ENCODE measurements at places on chromosomes 3 and 15.

GRCh38 chr3:123371859-123372685 lies 76.8 kb downstream of the ADCY5 start:
- DNase-seq = no peak

- no peak for DNase-seq
These were observed 22.4 kb upstream of the SRP14 start for GRCh38 chr15:40061212-40061901.

GRCh38 chr3:56302417-56302816 lies 165.8 kb downstream of the ERC2 start:
- DNase-seq = no peak

DNA sequence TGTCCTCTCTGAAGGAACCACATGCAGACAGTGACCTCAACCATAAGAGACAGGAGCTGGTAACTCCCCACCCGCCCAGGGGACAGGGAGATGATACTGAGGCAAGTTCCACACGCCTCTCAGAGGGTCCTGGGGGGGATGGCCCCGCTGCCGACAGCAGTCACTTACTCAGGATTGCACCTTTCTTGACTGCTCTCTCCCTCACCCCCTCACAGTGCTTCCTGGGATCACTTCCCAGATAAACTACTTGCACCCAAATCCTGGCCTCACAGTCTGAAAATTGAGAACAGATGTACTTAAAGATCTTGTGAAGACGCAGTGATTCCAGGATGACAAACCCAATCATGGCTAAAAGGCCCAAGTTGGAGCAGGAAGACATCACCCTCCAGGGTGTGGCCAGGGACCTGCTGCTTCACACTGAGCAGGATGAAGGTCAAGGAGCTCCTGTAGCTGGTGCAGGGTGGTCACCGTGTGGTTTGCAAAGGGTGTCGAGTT lies 207.6 kb downstream of the ADAMTS17 start:
- no peak for DNase-seq

- DNase-seq = no peak
These were observed 400.9 kb upstream of the ATP11B start for GRCh38 chr3:182392182-182392937.

- no peak for DNase-seq
These were observed 80.0 kb upstream of the RORA start for GRCh38 chr15:61309031-61309511.

- no peak for DNase-seq
These were observed 11.2 kb downstream of the ATP8B4 start for GRCh38 chr15:50107591-50108408.

DNA sequence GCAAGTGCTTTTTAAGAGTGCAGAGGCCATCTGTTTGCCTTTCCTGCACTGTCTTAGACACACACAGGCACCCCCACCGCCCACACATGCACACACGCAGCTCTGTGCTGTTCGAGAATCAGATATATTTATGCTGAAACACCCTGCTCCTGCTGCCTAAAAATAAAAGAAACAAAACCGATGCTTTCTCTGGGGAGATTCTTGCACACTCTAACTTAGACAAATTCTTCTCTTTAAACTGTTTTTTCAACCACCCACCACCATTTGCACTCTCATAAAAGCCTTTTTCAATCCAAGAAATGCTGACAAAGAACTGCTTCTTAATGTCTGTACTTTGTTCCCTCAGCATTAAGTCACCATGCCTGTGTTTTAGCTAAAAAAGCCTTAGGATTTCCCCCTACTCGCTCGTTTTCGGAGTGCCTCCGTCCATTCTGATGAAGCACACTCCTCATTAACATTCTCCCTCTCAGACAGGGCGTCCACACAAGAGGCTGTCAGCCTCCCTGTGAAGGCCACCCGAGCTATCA lies 26.2 kb downstream of the SLC12A8 start:
- peak; percentile 49 for DNase-seq

GRCh38 chr3:13260259-13261103 lies 159.6 kb downstream of the NUP210 start:
- DNase-seq = no peak

DNA sequence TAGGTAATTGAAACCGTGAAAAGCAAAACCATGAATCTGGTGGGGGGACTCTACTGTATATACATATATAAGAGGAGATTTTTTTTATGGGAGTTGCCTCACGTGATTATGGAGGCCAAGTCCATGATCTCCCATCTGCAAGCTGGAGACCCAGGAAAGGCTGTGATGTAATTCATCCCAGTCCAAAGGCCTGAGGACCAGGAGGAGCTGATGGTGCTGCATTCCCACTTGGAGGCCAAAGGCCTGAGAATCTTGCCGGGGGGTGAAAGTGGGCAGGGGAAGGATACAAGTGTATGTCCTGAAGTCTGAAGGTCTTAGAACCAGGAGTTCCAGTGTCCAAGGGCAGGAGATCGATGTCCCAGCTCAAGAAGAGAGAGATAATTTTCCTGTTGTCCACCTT lies 37.1 kb upstream of the CEMIP start:
- no peak for DNase-seq

- DNase-seq = no peak
These were observed 41.1 kb upstream of the NEDD4 start for GRCh38 chr15:56034514-56034913.

DNA sequence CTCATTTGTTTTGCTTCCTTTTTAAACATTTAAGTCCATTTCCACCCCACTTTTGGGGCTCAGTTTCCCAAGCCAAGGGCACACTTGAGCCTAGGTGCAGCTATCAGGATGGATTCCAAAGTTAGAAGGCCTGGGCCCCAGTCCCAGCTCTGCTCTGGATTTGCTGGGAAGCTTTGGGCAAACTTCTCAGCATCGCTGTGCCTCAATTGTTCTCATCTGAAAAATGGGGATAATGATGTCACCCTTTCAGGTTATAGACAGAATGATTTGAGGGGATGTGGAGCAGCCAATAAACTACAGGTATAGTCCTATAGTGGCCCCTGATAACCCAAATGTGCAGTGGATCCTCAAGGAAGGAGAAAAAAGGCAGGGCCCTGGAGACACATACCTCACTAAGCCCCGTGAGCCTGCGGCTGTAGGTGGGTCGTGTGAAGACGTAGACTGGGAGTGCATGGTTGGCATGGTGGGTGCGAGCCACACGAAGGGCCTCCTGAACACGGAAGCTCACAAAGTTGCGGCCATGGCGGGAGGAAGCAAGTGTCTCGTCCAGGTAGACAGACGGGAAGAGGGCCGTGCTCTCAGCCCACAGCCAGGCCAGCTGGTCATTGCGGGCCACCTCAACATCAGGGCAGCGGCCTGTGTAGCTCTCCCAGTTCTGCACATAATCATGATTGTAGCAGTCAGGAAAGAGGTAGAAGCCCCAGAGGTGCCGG lies 3.2 kb downstream of the HYAL2 start:
- DNase-seq = no peak

- no peak for DNase-seq
These were observed 1.6 kb downstream of the OXTR start for GRCh38 chr3:8767667-8768363.

DNA sequence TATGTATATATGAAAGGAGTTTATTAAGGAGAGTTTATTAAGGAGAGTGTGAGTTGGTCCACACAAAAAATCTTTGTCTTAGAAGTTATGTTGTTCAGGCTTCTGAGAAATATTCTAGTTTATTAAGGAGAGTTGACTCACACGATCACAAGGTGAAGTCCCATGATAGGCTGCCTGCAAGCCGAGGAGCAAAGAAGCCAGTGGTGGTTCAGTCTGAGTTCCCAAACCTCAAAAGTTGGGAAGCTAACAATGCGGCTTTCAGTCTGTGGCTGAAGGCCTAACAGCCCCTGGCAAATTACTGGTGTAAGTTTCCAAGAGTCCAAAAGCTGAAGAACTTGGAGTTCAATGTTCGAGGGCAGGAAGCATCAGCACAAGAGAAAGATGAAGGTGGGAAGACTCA lies 42.4 kb upstream of the DAZL start:
- no peak for DNase-seq

Data from fibroblast of villous mesenchyme (primary cell).